Inflammatory macrophage treated with lipopolysaccharide for 1 hour (primary cell): ENCODE measurements at places on chromosomes 2 and 18.
A peak's percentile ranks its signal among the peaks of the same experiment; 100 is the strongest.

GRCh38 chr2:229154381-229154780 is 116.7 kb downstream of the PID1 start:
- DNase-seq, result no peak

DNA sequence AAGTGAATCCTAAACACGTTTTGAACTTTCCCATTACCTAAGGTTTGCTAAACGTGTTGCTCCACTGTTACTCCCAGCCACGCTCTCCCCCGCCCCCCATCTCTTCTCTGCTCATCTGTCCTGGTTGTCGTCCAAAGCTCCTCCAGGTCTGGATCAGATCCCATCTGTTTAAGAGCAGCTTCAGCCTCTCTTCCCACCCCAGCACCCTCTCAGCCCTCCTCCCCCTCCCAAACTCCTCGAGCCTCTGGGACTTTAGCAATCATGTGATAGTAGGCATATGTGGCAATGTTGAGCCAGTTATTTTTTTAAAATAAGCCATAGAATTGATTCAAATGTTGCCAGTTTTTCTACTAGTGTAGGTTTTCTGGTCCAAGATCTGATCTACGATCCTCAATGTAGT is 20.0 kb upstream of the LPIN1 start:
- DNase-seq, result no peak

- peak; percentile 51 for DNase-seq
These were observed 84.8 kb downstream of the ACAA2 start for GRCh38 chr18:49728542-49728941.

DNA sequence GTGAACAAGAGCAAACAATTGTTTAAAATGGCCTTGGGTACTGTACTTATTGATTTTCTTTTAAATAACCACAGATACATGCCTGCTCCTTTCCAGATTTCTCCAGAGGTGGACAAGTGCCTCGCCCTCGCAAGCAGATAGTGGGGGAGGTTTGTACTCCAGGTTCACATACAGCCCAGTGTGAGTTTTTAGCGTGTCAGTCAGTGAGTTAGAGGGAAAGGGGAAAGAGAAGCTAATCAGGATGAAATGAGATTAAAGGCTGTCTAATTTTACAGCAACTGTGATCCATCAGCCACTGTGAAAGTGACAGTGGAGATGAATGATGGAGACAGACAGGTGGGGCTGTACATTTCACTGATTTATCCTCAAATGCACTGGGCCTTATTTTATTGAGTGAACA is 74.7 kb downstream of the KLHL14 start:
- DNase-seq, result no peak

- no peak for DNase-seq
These were observed 940.9 kb downstream of the SLC4A3 start for GRCh38 chr2:220568296-220568695.

- DNase-seq, result no peak
These were observed 508.4 kb upstream of the MAP2 start for GRCh38 chr2:208915401-208915800.

DNA sequence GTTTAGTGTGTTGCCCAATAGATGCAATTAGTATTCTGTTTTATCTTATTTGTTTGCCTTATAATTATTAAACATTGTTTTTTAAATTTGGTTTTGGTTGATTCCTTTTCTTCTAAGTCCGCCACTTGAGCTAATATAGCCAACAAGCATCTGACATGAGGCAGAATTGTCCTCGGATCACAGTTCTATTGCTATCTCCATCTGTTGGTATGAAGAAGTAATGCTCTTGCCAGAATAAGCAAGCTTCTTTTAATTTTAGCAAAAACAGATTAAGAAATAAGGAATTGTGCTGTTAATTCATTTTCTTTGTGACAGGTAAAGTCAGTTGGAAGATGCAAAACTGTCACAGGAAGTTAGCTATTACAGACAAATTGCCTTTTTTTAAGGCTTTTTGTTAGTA is 54.3 kb downstream of the R3HDM1 start:
- DNase-seq, result no peak
